ENCODE measurements at places on chromosomes 16 and 17. TPM values are rescaled to one million over a fixed set of nuclear protein-coding genes. Genes with fewer than 3 reads are reported as not detected.

- no peak for DNase-seq
Observed at GRCh38 chr16:71711789-71712188, 12.7 kb downstream of the PHLPP2 start.

DNA sequence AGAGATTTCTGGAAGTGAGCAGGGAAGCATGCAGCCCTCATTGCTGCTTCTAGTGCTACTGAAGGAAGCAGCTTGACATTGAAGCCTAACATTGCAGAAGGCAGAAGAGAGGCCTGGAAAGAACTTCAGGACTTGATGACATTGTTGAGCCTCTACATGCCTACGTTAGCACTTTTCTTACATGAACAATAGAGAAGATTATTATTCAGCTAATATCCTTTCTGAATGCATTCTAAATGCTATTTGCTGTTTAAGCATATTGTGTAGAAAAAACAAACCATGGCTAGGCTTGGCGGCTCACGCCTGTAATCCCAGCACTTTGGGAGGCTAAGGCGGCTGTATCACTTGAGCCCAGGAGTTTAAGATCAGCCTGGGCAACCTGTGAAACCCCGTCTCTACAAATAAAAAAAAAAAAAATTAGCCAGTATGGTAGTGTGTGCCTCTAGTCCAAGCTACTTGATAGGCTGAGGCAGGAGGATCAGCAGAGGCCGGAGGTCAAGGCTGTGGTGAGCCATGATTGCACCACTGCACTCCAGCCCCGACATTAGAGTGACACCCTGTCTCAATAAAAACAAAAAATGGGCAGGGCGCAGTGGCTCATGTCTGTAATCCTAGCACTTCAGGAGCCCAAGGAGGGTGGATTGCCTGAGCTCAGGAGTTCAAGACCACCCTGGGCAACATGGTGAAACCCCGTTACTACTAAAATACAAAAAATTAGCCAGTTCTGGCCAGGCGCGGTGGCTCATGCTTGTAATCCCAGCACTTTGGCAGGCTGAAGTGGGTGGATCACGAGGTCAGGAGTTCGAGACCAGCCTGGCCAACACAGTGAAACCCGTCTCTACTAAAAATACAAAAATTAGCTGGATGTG, 2.2 kb upstream of the AURKB start:
- DNase-seq, result no peak

DNA sequence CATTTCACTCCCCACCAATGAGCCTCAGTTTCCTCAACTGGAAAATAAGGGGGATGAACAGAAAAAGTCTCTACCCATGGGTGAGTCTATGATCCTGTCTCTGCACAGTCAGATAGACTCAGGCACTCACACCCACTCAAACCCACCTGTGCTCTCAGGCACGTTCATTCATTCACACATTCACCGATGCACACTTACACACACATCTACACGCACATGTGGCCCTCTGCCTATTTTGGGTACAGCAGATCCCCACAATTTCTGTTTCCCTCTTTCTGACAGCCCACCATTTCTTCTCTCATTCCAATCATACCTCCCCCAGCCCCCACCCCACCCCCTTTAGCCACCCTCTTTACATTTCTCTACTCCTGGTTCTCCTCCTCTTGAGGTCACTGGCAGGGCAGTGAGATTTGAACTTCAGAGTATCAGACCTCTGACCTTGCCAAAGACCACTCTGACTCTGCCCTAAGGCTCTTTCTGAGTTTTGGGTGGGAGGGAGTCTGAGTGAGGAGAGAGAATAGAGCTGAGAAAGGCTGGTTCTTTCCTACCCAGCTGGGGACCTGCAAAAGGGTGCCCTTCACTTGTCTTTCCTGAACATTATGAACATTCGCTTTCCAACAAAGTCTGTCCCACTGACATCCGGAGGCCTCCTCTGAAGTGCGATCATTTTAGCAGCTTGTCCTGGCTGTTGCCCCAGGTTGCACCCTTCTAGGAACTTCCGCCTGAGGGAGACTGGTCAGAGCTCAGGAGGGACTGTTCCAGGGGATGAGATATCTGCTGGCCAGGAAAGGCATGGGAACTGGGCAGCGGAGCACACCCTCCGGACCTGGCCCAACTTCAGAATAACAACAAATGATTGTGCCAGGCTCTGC, 10.1 kb upstream of the COL1A1 start:
- no peak for DNase-seq

DNA sequence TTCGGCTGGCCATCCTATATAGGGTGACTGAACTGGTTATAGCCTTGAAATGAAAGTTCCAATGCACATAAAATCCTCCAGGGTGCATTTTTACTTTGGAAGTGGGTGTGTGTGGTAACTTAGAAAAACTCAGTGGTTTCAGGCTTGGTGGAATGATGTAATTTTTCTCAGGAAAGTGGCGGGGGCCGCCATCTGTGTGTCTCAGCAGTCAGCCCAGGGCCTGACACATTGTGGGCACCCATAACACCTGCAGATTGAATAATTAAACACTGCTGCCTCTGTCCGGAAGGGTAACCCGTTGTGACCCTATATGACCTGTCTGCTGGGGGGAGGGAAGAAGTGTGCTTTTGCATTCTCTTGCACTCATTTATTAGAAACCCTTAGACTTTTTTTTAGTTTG, 2.2 kb upstream of the PDP2 start:
- DNase-seq, result no peak

DNA sequence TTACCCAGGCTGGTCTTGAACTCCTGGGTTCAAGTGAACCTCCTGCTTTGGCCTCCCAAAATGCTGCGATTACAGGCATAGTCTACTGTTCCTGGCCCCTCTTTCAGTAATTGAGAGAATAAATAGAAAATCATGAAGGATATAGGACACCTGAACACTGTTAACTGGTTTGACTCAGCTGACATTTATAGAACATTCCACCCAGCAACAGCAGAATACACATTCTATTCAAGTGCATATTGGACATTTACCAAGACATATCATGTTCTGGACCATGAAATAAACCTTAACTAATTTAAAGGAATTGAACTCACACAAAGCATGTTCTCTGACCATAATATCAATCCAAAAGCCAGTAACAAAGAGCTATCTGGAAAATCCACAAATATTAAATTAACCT, 19.8 kb upstream of the BAIAP2 start:
- no peak for DNase-seq

GRCh38 chr17:81380131-81380530, 15.1 kb upstream of the BAHCC1 start:
- DNase-seq, result no peak

Gene CD300E
- total RNA-seq, result not detected

Gene MMP28
- 0.96 TPM for total RNA-seq

Gene COX6A2
- total RNA-seq, result not detected

Gene WDR81
- 36.3 TPM for total RNA-seq

Gene BRIP1
- total RNA-seq, result 1.7 TPM

Gene RAD51D
- total RNA-seq, result 21.5 TPM

Measured in CD4-positive, alpha-beta memory T cell (primary cell).